ENCODE measurements at places on chromosomes 13 and 19.

DNA sequence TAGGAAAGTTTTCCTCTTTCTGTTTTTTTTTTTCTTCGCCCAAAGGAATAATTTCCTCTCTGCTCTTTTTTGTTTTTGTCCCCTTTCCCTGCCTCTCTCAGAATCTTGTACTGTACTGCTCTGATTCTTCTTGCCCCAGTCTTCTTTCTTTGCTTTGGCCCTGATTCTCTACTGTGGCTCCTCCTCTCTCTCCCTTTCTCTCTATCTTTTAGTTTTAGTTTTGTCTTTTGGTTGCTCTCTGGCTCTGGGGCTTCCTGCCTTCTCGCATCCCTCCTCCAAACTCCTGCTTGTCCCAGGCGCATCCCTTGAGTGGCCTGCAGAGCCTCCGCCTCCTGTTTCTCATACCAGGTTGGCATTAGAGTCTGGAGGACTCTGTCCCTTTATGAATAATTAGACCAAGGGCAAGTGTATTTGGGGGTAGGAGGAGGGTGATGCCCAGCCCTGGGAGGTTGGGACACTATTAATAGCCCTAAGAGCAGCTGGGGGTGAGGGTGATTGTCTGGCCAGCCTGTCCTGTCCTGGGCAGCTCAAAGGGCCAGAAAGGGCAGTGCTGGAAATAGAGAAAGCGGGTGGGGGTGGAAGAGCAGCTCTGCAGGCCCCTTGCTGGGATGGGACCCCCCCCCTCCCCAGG is 39.1 kb downstream of the LYL1 start:
- no peak for DNase-seq

GRCh38 chr19:58166708-58167280 is 16.1 kb upstream of the ZNF274 start:
- no peak for DNase-seq

GRCh38 chr13:30869491-30869890 is 36.6 kb upstream of the MEDAG start:
- DNase-seq: no peak

DNA sequence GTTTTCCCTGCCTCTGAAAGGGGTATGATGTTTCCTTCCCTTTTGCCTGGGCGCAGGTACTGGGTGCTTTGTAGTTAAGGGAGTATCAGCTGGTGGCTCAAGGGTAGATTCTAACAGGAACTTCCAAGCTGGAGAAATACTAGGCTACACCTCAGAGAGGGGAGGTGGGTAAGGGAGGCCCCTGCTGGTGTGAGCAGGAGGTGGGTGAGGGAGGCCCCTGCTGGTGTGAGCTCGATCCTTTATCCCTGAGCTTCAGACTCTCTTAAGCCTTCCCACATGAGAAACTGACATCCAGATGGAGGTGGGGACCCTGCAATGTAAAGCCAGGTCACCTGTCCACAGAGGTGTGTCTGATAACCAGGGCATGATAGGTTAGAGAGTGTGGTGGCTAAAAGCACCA is 32.1 kb downstream of the CYP2B6 start:
- no peak for DNase-seq

DNA sequence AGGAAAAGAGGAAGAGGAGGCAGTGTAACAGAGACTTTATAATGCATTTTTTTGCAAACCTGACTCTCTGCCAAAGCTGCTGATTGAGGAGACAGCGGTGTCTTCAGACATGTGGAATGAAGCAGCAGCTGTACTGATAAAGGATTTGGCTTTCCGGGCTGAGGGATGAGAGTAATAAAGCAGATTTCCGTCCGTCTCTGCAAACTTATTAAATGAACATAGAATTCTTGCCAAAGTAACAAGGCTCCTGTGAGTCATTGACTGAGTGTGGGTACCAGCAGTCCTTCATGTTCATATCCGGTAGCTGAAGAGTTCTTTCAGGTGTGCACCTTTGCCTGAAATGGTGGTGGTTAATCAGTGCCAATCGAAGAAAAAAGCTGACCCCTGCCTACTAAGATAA is 112.6 kb downstream of the LIG4 start:
- DNase-seq: no peak

DNA sequence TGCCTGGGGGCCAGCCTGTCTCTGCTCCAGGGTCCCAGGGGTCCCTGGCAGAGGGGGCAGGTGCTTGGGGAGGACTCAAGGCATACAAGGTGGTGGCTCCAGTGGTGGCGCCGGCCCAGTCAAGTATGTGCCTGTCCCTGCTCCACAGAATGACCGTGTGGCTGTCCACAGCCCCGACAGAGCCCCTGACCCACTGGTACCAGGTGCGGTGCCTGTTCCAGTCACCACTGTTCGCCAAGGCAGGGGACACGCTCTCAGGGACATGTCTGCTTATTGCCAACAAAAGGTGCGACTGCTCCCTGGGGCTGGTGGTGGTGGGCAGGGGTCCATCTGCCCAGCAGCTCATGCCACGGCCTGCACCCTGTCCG is 8.2 kb downstream of the YIPF2 start:
- DNase-seq: no peak

DNA sequence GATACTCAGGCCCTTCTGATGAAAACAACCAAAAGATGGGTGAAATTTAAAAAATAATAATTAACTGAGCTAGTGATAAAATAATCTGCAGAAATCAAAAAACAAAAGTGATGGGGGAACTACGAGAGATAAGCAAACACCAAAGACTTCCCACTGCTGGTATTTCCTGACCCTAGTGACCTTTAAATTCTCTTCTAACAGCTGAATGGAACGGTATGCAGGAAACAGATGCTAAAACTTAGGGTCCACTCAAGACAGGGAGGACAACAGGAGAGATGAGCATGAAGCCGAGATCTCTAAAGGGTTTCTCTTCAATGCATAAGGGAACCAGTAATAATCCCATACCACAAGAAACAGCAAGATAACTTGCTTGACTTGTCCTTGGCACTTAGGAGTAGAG is 50.8 kb downstream of the USP12 start:
- DNase-seq: no peak

GRCh38 chr19:23764781-23765180 is 6.1 kb upstream of the ZNF681 start:
- no peak for DNase-seq

- peak; percentile 47 for DNase-seq
Measured at GRCh38 chr13:90485436-90485835, 862.1 kb upstream of the MIR17HG start.

- DNase-seq: peak; percentile 25
Measured at GRCh38 chr13:44237276-44237767, 136.3 kb upstream of the SERP2 start.

GRCh38 chr19:16868423-16869130 is 20.2 kb upstream of the F2RL3 start:
- DNase-seq: no peak

DNA sequence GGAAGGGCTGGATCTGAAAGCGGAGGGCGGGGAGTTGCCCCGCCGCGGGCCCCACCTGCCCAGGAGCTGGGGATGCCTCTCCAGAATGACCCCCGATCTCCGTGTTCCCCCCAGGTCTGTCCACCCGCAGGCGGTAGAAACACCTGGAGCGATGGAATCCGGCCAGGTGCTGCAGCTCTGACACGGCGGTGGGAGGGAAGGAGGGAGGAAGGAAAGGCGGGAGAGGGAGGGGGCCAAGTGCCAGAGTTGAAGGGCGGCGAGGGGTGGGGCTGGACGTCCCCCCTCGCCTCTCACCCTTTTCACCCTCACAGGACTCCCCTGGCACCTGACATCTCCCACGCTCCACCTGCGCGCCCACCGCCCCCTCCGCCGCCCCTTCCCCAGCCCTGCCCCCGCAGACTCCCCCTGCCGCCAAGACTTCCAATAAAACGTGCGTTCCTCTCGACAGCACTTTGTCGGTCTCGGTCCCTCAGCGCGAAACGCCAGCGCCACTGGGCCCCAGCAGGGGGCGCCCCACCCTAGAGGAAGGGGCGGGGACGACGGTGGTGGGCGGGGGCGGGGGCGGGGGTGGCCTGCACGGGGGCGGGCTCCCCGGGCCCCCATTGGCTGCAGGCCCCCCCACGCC is 337 bp upstream of the FXYD7 start:
- no peak for DNase-seq

- no peak for DNase-seq
Measured at GRCh38 chr19:4014541-4015491, 7.3 kb downstream of the PIAS4 start.

DNA sequence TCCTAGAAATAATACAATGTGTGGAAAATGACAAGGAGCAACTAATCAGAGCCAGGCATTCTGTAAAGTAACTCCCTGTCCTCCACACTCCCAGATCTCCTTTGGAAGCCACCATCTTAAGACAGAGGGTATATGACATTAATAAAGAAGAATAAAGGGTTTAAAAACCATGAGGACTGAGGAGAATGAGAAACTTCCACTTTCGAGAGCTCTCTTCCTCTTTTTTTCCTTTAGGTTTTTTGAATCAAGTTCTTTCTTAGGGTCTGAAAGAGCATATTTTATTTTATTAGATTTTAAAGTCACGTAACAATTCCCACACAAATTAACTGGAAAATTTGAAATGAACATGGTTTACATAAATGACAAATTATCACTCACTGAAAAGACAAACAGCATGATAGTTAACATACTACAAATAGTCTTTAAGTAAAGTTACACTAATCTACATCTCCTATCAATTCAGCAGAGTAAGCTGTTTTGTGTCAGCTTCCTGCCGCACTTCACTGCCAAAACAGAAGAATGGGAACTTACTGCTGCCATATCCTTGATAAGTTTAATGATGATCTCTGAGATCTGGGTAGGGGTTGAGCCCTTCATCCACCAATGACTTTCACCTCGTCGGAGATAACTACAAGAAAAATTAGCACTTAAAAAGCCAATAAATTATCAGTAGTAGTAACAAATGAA is 38.6 kb upstream of the FBXL3 start:
- no peak for DNase-seq

DNA sequence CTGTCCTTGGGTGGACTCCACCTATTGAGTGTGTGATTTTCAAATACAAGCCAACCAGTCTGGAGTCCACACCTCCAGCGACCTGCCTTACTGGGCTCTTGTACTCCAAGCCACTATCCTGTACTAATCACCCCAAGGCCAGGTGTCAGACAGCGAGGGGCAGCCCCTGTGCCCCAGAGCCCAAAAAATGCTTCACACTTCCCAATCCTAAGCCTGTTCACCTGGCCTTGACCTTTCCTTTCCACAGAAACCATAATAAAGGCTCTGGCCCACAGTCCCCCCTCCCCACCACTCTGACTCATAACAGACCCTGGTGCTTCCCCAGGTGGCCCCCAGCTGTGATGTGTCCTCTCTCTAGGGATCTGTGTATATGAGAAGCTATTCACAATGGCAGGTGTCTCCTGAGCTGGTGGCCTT is 3.9 kb downstream of the CD209 start:
- no peak for DNase-seq

DNA sequence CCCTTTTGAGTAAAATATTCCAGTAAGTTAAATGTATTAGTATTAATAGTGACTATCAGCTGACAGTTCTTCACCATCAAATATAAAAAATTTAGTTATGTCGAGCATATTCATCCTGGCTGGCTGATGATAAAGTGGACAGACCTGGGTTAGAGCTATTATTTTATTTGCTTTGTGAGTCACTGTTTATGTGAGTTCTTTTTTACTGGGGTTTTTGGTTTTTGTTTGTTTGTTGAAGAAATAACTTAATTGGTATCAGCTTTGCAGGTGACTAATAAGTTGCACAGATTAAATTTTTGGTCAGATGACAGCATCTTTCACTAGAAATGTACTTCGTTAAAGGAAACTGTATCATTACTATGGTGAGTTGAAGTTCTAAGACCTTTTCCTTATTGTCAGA is 224.7 kb downstream of the GGACT start:
- peak; percentile 44 for DNase-seq

DNA sequence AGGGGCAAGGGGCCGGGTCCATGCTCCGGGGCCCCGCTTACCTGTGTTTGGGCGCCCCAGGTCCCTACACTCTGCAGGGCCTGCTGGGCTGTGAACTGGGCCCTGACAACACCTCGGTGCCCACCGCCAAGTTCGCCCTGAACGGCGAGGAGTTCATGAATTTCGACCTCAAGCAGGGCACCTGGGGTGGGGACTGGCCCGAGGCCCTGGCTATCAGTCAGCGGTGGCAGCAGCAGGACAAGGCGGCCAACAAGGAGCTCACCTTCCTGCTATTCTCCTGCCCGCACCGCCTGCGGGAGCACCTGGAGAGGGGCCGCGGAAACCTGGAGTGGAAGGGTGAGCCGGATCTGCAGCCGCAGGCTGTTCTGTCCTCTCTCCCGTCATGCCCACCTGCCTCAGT is 1.7 kb downstream of the FCGRT start:
- no peak for DNase-seq

GRCh38 chr13:22936228-22936627 is 244.6 kb upstream of the SGCG start:
- DNase-seq: no peak

DNA sequence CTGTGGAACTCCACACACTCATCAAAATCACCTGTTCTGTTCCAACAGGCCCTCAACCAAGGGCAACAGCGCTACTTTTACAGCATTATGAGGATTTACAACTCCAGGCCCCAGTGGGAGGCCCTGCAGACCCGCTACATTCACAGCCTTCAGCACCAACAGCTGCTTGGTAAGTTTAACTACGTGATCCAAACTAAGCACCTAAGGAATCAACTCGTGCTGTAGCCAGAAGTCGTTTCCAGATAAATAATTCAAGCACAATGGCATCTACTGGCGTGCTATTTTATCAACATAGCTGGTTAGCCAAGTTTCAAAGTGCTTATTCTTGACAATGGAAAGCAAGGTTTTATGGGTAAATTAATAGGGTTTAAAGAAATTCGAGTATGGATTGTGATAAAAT is 5.3 kb downstream of the FAM216B start:
- DNase-seq: no peak

DNA sequence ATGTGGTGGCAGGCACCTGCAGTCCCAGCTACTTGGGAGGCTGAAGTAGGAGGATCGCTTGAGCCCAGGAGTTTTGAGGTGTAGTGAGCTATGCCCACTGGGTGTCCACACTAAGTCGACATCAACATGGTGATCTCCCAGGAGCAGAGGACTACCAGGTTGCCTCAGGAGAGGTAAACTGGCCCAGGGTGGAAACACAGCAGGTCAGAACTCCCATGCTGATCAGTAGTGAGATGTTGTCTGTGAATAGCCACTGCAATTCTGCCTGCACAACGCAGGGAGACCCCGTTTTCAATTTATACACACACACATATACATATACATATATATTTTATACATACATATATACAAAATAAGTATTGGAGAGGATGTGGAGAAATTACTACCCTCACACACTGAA is 2.1 kb upstream of the ZNF224 start:
- DNase-seq: no peak

DNA sequence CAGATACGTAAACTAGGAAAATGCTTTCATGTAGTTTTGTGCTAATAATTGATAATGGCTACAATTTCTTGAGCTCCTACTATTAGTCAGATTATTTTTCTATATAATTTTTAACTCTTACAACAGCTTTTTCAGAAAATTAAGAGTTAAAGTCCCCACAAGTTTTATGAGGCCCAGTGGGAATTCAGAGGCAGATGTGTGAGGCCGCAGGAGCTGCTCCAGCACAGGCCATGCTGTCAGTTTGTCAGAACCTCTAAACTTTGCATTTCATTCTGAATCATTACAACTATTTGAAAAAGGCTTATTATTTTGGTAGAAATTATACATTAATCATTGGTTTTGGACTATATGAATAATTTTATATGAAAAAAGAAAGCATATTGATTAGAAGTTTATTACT is 370.8 kb downstream of the MYO16 start:
- no peak for DNase-seq

GRCh38 chr13:113507505-113508345 is 17.2 kb upstream of the DCUN1D2 start:
- DNase-seq: no peak

GRCh38 chr13:31441800-31442510 is 242.2 kb downstream of the B3GLCT start:
- no peak for DNase-seq

GRCh38 chr19:51466723-51467122 is 8.5 kb upstream of the SIGLEC8 start:
- no peak for DNase-seq
